CD4-positive, alpha-beta T cell treated with Interleukin-6 at 100 ng/mL for 8 hours (primary cell): ENCODE measurements at places on chromosomes 12 and 14.

- no peak for DNase-seq
These were observed 289.2 kb upstream of the SFSWAP start for GRCh38 chr12:131421509-131422186.

- DNase-seq = no peak
These were observed 22.1 kb downstream of the SAMD4A start for GRCh38 chr14:54589076-54589475.

GRCh38 chr12:12561371-12562015 lies 1.2 kb downstream of the DUSP16 start:
- DNase-seq = no peak

- DNase-seq = no peak
These were observed 167.2 kb upstream of the FRMD6 start for GRCh38 chr14:51484485-51484884.

DNA sequence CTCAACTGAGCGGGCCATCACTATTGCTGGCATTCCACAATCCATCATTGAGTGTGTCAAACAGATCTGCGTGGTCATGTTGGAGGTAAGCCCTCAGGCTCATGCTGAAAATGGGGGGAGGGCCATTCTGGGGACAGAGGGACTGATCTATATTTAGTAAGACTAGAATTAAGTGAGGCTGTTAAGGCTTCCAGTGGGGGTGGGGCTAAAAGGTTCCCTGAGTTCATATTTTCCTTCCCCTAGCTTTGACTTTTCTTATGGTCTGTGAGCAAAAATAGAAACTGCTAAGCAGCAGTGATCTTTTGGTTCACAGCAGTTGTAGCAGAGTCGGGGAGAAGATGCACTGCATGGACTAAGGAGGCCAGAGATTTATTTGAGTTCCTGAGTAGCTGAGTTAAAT lies 9.2 kb downstream of the PCBP2 start:
- no peak for DNase-seq
